HT-29 (cell line): ENCODE measurements at places on chromosomes 11 and 22. TPM values are rescaled to one million over a fixed set of nuclear protein-coding genes. Genes with fewer than 3 reads are reported as not detected.

DNA sequence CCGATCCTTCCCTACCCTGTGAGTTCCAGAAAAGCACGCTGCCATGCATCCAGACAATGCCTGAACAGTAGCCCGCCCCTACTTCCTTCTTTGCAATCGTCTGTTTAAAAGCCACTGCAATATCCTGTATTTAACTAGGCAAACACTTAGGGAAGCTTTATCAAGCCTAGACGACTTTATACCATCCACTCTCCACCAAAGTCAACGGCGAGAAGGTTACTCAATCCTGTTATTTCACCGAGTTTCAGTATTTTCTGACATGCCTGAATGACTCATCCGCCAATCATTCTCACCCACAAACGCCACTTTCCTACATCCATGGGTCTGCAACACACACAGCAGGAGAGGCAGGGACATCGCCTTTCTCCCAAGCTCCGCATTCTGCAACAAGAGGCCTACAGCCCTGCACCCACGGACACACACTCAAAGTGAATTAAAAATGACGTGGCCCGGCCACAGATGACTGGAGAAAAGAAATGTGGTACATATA is 9.3 kb downstream of the CELSR1 start:
- DNase-seq: peak; percentile 41

GRCh38 chr22:45105281-45105702 is 58.4 kb upstream of the NUP50 start:
- peak; percentile 14 for DNase-seq

DNA sequence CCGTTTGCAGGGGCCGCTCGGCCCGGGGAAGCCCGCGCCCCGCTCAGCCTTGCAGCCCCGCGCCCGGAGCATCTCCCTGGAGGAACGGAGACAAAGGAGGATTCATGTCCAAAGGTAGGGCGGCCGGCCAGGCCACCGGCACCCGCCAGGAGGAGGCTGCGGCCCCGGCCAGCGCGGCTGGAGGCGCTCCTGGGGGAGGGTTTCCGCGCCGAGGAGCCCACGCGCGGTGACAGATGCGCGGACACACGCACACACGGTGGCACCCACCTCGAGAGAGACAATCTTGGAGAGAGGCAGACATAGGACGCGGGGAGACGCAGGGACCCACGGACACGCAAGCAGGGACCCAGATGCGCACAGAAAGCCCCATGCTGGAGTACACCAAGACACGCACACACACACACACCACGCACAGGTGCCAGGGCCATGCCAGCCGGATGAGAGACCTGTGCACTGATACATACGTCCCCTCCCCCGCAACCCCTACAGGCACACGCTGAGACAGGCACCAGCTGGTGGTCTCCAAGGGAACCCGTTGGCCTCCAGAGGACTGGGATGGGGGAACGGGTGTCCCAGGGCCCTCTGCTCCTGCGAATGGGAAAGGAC is 7.8 kb downstream of the SEPTIN3 start:
- no peak for DNase-seq

DNA sequence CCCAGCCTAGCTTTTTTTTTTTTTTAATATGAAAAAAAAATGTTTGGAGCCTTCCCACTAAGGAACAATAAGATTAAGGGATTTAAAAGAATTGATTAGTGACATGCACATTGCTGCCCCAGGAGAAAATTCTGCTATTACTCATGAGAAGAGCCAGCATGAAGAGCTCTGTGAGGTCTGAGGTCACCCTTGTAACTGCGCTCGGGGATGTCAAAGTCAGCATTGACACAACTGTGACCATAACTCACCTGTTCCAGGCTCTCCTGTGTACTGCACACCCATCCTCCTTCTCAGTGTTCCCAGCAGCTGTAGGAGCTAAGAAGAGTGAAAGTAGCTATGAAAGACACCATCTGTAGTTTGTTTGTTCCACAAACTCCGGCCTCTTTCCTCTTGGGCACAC is 109.8 kb upstream of the FGF3 start:
- no peak for DNase-seq

DNA sequence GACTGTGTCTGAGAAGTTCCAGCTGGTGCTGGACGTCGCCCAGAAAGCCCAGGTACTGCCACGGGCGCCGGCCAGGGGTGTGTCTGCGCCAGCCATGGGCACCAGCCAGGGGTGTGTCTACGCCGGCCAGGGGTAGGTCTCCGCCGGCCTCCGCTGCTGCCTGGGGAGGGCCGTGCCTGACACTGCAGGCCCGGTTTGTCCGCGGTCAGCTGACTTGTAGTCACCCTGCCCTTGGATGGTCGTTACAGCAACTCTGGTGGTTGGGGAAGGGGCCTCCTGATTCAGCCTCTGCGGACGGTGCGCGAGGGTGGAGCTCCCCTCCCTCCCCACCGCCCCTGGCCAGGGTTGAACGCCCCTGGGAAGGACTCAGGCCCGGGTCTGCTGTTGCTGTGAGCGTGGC is 47.9 kb downstream of the GRAMD4 start:
- DNase-seq: no peak

DNA sequence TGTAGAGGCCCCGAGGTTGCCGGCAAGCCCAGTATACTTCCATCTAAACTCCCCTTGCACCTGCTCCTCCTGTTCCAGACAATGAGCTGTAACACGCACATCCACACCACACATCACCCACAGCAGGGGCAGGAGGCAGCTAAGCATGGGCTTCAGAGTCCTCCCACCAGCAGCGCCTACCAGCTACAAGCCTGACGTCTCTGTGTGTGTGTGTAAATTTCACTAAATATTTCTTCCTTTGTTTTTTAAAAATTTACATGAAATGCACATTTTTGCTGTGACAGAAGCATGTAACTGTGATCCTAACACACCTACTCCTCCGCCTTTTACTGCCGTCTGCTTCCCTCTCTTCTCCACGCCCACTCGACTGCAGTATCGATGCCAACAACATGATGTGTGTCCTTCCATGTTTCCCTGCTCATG is 29.4 kb upstream of the PACSIN2 start:
- DNase-seq: no peak

GRCh38 chr22:28791841-28792490 is 8.4 kb downstream of the XBP1 start:
- no peak for DNase-seq

GRCh38 chr11:75815345-75816168 is 547 bp downstream of the UVRAG start:
- DNase-seq: peak; percentile 47

- DNase-seq: no peak
Observed at GRCh38 chr11:10746871-10747270, 4.2 kb upstream of the CTR9 start.

GRCh38 chr22:44782363-44782963 is 30.1 kb downstream of the ARHGAP8 start:
- DNase-seq: no peak

DNA sequence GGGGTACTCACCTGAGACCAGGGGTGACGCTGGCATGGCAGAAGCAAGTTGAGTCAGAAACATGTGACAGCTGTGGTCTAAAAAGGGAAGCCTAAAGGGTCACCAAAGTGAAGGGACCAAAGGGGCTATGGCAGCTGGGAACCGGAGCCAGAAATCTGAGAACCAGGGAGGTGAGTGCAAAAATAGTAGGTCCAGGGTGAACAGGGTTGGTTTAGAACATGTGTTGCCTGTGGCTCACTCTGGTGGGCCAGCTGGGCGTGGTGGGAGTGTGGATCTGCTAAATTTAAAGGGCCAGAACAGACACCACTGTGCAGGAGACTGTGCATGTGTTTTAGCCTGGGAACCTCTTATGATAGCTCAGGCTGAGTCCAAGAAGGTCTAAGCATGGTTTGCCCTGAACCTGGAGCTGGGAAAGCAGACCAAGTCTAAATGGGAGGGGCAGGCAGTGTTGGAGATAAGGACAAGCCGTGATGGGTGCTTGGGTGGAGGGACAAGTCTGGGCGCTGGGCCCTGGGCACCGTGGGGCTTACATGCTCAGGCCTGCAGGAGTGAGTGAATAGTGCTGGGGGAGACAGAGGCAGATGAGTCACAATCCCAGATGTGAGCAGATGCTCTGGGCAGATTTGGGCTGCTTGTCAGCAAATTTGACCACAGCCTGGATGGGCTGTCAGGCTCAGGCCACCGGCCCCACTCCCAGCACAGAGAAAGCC is 41.4 kb upstream of the ZBED5 start:
- peak; percentile 91 for DNase-seq

DNA sequence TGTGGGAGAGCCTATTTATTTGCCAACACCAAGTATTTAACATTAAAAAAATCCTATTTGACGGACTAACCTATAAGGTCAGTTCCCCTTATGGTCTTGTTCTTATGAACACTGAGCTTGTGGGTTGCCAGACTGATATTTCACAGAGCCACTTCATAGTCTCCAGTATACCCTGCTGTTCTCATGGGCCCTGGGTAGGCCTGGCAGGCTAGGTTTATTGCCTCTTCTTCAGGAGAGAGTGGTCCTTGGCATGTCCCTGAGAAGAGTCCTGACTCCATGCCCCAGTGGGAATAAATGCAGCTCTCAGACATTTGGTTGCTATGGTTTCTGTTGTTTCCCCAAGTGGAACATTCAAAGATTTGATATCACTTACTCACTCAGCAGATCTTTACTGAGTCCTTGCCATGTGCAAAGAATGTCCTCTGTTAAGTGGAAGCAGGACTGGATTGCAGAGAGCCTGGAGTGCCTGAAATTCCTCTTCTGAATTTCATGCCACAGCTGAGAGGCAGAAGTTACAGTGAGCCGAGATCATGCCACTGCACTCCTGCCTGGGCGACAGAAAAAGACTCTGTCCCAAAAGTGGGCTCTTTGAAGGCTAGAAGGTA is 15.7 kb downstream of the SLC5A1 start:
- no peak for DNase-seq

DNA sequence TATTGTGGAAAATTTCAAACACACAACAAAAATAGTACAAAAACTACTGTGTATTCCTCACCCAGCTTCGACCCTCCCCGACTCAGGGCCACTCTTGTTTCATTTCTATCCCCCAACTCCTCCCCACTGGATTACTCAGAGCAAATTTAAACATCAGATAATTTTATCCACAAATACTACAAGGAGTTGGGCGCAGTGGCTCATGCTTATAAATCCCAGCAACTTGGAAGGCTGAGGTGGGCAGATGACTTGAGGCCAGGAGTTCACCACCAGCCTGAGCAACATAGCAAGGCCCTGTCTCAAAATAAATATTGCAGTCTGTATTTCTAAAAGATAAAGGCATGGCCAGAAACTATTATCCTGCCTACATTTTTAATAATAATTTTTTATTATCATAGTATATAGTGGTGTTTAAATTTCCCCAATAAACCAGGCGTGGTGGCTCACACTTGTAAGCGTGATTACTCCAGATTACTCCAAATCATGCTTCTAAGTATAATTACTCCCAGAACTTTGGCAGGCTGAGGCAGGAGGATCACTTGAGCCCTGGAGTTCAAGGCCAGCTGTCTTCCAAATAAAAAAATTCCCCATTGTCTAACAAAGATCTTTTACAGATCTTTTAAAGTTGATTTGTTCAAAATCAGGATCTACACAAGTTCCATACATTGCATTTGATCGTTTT is 39.8 kb downstream of the LRRC32 start:
- no peak for DNase-seq

DNA sequence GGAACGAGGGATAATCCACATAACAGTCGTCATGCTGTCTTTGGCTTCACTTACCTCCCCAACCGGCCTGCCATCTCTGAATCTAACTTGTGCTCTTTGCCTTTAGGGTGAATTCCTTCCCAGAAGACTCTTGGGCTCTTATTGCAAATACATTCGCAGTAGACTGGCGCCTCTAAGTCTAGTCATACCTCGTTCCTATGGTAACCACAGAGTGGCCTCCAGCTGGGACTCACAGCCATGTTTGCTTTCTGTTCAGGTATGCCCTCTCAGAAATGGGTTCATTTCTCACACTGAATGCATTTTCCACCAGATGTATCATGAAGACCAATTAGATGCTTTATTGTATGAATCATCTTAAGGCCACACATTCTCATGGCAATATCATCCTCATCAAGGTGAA is 112.7 kb downstream of the FAR1 start:
- DNase-seq: no peak

GRCh38 chr22:25364281-25364680 is 144.8 kb downstream of the CRYBB2 start:
- DNase-seq: no peak

DNA sequence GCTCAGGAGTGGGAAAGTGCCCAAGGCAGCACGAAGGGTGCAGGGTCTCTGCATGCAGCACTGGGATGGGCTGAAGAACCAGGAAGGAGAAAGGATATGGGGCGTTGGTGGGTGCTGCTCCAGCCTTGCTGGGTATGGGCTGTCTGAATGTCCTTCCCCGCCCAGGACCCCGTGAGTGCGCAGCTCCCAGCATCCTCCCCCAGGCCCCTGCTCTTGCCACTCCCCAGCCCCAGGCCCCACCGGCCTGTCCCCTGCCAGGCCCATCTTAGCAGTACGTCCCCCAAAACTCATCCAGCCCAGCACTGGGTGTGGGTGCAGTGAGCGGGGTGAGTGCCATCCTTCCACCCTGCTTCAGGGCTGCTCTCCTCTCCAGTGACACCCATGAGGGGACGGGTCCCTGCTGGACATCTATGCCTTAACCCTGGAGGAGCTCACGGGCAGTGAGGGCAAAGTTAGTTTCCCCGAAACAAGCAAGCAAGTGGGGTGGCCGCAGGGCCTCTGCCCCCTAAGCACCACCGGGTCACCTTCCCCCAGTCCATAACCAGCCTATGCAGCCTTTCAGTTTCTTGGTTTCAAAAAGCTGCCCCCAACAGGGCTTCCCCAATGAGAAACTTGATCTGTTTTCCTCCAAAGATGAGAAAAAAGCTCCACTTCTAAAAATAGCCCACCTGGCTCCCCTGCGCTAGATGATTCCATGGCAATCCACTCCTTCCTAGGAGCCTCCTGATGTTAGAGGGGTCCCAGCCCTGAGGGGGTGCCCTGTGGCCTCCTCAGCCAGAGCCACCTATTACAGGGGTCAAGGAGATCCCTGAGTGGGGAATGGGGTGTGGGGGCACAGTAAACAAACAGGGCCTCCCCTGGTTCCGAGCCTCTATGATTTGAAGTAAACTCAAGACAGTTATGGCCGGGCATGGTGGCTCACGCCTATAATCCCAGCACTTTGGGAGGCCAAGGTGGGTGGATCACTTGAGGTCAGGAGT is 103.8 kb downstream of the MORC2 start:
- DNase-seq: no peak

DNA sequence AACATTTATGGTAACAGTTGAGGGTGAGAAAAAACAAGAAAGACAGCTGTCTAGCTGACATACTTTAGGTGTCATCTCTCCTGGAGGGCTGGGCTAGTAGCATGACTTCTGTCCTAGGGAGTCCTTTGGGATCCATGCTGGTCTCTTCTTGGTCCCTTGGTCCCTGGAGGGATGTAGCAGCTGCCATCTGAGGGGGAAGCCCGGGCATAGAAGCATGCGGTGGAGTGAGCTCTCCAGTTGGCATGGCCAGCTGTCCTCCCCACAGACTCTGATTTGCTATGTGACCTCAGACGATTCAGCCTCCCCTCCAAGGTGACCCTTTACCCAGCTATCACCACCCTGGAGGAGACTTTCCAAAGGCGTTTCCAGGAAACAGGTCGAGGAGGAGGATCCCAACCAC is 28.7 kb downstream of the POU2F3 start:
- DNase-seq: no peak

YAP1 gene
- total RNA-seq: 112 TPM in 2 replicates

TMPRSS4 gene
- 152 and 157 TPM in 2 replicates for total RNA-seq

INS gene
- not detected in 2 replicates for total RNA-seq

RFPL2 gene
- not detected in 2 replicates for total RNA-seq

CASP1 gene
- 0.05 TPM in 1 of 2 replicates, not detected in the other for total RNA-seq

SEPTIN5 gene
- total RNA-seq: 0.42 TPM in 1 of 2 replicates, not detected in the other

CHST1 gene
- not detected in 2 replicates for total RNA-seq

LIN7C gene
- 26.0 and 31.7 TPM in 2 replicates for total RNA-seq

INTS4 gene
- 19.2 and 25.1 TPM in 2 replicates for total RNA-seq
